ENCODE measurements at places on chromosomes 16 and 17.

DNA sequence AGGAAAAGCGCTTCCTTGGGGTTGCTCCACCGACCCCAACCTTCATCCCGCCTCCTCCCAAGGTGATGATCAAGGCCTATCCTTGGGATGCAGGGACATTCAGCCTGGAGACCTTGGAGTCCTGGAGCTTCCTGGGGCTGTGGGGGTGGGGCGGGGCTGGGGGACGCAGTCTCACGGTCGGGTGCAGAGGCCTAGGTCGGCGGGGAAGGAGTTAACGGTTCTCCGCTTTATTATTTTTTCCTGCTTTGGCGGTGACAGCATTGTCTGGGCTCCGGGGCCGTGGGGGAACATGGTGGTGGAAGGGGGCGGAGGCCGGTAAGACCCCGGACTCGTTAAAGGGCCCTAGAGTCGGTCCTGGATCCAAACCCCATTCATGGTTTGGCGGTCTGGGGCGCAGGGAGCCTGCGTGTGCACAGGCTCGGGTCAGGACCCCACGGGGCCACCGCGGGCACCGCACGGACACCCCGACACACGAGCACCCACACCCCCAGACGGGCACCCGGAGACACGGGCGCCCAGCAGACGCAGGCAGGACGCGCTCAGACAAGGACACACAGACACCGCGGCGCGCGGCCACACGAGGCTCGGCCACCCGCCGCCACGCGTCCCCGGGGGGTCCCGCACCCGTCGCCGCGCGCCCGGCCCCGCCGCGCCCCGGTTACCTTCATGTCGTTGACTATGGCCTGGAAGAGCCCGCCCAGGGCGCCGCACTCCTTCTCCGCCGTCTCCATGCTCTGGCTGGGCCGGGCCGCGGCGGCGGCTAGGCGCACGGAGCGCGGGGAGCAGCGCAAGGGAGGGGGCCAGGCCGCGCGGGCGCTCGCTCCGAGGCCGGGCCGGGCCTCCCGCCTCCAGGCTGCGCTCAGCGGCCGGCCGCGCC is 554 bp downstream of the MTSS2 start:
- no peak for DNase-seq

GRCh38 chr16:86200722-86201121 is 301.8 kb downstream of the IRF8 start:
- no peak for DNase-seq

DNA sequence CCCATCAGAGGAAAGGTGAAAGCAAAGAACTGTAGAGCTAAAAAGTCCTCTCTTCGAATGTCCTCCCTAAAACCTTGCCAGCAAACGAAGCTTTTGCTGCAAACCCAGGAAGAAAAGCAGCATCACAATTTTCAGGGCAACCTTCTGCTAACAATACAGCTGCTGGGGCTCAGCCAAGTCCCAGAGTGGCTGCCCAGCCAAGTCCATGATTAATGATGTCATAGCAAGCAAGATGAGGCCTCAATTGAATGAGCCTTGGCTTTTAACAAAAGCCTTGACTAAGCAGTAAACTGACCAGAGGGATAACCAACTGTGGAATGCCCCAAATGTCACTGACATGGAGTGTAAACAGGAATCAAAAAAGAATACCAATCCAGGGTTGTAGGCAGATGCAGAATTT is 342.7 kb downstream of the PMP22 start:
- DNase-seq: no peak

DNA sequence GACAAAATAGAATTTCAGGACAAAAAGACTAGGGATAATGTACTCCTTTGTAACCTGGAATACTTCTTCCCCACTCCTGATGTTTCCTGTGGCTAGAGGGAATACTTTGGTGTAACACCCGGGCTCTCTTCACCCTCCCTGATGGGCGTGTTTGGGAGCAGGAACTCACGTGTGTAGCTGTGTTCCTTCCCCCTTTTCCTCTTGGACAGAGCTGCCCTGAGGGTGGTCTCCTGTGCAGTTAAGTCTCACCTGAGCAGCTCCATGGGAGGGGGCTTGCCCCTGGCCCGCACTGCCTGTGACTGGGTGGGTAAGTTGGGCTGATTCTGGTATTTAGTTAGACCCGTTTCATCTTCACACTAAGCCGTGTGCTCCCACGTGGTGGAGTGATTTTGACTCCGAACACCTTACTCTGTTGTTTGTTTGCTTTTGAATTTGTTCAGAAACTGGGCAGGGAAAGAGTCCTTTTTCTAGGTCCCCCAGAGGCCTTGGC is 87.9 kb downstream of the OR1D5 start:
- DNase-seq: peak; percentile 73

GRCh38 chr16:84854759-84855158 is 35.0 kb downstream of the CRISPLD2 start:
- DNase-seq: no peak

DNA sequence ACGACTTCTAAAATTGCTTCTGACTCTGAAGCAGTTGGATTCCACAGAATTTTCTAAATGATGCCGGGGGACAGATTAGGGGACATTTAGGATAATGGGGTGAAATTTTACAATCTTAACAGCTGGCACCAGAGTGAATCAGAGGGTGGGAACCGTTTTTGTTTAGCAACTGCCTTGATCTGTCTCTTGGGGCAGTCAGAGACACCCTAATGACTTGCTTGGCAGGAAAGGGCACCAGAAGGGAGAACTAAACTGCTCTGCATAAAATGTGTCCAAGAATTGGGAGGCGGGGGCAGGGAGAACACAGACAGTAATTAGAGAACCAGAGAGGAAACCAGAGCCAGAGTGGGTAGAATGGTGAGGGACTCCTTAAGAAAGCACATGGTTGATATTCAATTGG is 6.1 kb upstream of the ABCC12 start:
- no peak for DNase-seq
